ENCODE measurements at places on chromosomes 4 and X.

GRCh38 chrX:74015379-74016019 is 288.5 kb upstream of the ZCCHC13 start:
- DNase-seq, result peak; percentile 36

GRCh38 chr4:127781300-127782024 is 660 bp upstream of the HSPA4L start:
- no peak for DNase-seq

GRCh38 chr4:35912174-35912573 is 332.1 kb downstream of the ARAP2 start:
- DNase-seq, result no peak

DNA sequence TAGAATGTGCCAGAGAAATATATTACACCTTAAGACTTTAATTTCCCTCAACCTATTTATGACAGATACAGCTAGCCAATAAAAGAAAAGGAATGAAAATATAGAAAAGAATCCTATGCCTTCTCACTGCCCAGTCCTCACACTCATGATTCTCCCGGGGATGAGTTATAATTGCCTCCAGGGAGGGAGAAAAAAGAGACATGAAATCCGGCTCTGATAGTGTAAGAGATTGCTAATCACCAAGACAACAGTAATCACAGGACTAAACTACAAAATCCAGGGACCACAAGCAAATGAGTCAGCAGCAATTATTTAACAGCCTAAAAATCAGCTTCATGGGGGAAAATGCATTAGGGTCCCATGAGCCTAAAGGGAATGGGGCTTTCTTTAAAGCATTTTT is 95.9 kb upstream of the DUSP21 start:
- DNase-seq, result no peak

GRCh38 chr4:138967313-138967712 is 48.3 kb upstream of the NOCT start:
- DNase-seq, result no peak

DNA sequence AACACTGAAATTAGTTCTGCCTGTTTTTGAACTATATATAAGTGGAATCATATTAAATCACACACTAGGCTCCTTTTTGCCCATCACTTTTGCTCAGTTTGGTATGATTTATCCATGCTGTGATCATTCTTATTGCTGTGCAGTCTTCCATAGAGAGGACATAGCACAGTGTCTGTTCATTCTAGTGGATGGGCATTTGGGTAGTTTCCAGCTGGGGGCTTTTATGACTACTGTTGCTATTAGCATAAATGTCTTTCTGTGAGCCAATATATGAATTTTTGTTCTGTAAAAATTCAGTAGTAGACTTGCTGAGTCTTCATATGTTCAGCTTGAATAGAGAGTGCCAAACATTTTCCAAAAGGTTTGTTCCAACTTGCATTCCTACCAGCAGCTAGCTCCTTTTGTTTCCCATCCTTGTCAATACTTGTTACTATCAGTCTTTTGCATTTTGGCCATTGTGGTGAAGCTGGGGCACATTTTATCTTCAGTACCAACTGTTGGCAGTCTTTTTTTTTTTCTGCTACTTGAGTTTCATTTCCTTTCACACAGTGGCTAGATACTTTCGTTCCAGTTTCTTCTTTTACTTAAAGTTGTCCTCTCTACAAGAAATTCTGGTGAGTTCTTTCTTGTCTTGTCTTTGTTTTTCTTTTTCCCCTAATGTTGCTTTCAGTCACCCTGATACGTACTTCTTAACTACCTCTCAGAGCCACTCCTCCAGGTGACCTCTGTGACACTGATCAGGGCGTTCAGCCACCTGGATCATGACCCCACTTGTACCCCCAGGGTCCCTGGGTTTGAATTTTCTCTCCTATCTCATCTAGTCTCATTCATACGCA is 87.0 kb downstream of the ANXA3 start:
- no peak for DNase-seq

- no peak for DNase-seq
These were observed 44.1 kb upstream of the SH3RF1 start for GRCh38 chr4:169314906-169315305.
